ENCODE measurements at places on chromosomes 6 and 20. TPM values are rescaled to one million over a fixed set of nuclear protein-coding genes. Genes with fewer than 3 reads are reported as not detected.

OPRM1 gene
- not detected for total RNA-seq

DPPA5 gene
- not detected for total RNA-seq

COL12A1 gene
- 5.8 TPM for total RNA-seq

SRC gene
- total RNA-seq = 20.2 TPM

TRAPPC3L gene
- 0.04 TPM for total RNA-seq

SPDEF gene
- not detected for total RNA-seq

CD93 gene
- 553 TPM for total RNA-seq

FAM184A gene
- total RNA-seq = 0.26 TPM

TFAP2C gene
- not detected for total RNA-seq

CCM2L gene
- 6.4 TPM for total RNA-seq

RAMACL gene
- total RNA-seq = 2.4 TPM

TP53INP2 gene
- 3.4 TPM for total RNA-seq

Measured in pulmonary artery endothelial cell (primary cell).